NCI-H1092 (cell line): ENCODE measurements at places on chromosomes 11 and 22.

DNA sequence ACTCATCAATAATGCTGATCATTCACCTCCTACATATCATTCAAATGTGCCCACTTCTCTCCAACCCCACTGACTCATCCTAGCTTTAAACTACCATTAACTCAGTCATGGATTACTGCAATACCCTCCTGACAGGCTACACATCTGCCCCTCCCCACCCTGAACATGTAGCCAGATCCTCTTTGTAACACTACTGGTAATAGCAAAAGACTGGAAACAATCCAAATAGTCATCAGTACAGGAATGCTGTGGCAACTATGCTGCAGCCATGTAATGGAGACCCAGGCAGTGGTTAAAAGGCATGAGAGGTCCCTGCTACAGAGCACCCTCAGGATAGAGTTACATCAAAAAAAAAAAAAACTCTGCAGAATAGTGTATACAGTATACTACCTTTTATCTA is 16.6 kb downstream of the SLC43A3 start:
- DNase-seq = no peak

DNA sequence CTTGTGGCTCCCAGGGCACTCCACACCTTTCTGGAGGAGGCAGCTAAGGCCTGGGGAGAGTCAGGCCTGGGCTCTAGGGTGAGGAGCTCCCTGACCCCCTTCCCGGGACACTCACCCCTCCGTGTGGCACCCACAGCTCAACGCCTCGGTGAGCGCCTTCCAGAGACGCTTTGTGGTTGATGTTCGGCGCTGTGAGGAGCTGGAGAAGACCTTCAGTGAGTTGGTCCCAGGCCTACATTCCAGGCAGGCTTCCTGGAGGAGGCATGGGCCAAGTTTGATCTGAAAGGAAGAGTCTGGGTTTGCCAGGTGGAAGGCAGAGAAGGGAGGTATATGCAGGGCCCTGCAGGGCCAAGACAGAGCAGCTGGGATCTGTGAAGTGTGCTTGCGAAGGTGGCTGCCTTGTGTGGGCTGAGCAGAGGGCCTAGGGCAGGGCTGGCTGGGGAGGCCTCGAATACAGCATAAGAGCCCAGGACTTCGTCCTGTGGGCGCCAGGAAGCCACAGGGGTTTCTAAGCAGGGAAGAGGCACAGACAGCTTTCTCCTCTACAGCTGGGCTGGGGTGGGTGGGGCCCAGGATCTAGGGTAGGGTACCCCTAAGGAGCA is 2.9 kb downstream of the TCIRG1 start:
- DNase-seq = no peak

DNA sequence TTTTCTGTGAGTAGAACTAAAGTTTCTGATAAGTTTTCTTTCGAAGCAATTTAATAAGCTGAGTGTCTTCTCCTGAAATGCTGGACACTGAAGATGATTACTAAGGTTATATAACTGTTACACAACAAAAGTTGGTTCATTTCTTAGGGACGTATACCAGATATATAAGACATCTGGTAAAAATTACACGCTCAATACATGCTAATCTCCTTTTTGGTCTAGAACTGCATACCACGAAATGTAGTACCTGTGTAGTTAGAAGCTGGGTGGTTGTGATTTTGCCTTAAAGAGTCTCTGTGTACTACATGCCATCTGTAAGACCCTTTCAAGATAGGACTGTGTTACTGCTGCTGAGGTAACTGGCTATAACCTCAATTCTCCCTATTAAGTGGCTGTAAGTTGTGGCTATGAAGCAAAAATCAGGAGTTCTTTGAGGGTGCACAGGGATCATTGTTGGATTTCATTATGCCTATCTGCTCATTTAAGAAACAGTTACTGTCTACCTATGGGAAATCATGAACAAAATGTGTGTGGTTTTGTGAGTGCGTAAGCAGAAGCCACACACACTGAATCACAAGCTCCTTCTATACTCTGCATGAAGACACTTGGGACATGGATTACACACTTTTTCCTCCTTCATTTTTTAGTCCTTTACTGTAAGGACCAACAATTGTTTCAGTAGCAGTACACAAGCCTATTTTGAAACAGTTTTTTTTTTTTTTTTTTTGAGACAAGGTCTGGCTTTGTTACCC is 195.9 kb downstream of the SWAP70 start:
- no peak for DNase-seq

DNA sequence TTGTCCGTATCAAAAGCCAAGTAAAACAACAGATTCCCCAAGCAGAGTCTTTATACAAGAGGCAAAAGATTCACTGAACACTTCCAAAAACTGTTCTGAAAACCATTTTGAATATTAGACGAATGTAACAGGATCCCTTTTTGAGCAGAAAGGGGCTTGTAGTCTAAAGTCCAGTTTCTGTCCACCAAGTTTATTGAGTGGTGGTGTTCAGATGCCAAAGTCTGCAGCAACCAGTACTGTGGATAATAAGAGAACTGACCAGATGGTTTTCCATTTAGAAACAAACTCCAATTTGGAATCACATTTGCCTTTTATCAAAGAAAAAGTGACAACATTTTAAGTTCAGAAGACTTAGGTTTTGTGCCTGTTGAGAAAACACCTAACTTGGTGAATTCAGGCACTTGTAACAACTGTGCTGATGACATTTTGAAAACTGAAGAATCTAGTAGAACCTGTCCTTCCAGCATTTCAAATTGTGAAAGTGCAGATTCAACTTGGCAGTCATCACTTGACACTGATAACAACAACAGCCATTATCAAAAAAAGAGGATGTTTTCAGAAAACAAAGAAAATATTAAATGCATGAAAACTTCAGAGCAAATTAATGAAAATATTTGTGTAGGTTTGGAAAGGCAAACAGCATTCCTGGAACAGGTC is 217.1 kb downstream of the CSNK2A3 start:
- DNase-seq = no peak

DNA sequence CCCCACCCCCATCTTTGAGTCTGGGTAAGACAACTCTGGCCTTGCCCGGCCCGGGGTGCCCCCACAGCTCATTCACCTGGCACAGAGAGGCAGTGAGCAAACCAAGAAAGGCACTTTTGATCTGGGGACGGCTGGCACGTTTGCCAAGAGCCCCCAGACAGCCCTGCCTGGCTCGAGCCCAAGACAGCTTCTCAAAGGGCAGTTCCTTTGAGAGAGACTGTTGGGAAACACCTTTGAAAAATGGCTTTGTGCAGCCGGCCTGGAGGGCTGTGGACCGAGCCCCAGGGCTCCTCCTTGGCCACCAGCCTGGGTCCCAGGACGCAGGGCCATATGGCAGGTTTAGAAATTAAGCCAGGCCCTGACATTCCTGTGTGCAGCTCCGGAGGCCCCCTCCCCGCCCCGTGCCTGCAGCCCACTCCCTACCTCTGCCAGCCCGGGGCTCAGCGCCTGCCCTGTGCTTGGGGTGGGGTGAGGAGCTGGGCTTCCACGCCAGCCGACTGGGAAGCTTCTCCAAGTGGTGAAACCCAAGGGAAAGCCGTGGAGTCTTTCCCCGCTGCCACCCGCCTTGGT is 50.2 kb upstream of the SMIM38 start:
- no peak for DNase-seq

DNA sequence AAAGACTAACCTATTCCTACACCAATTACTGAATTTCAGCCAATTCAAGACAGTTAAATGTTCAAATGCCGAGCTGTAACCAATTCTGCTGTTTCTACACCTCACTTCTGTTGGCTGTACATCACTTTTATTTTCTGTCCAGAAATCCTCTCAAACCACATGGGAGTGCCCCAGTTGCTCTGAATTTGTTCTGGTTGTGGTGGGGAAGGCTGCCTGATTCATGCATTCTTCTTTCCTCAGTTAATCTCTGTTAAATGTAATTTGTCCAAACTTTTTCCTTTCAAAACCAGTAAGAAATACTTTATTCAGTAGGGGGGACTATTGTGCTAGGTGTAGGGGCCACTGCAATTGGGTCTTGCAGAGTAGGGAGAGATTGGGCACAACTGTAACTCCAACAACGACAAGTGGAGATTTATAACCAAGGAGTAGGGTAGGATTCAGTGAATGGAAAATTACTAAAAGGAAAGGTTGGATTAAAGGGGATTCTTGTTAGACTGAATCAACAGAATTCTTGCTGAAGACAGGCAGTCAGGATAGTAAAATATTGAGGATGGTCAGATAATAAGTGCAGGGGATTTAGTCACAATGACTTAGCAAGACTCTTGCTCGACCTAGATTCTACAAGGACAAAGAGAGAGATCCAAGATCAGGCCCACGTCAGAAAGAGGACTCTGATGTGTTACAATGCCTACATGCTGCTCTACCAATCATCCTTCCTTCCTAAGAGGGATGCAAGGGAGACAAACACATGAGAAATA is 593.5 kb upstream of the FAT3 start:
- no peak for DNase-seq

DNA sequence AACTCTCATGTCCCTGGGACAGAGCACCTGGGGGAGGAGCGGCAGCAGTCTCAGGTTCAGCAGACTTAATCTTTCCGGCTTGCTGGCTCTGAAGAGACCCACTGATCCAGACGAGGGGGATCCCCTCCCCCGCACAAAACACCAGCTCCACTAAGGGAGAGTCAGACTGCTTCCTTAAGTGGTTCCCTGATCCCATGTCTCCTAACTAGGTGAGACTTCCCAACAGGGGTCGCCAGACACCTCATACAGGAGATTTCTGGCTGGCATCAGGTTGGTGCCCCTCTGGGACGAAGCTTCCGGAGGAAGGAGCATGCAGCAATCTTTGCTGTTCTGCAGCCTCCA is 157.2 kb upstream of the TMEM45B start:
- DNase-seq = no peak

- DNase-seq = no peak
Observed at GRCh38 chr22:24285245-24285644, 14.6 kb downstream of the SPECC1L start.
